ENCODE measurements at places on chromosomes 13 and 19. TPM values are rescaled to one million over a fixed set of nuclear protein-coding genes. Genes with fewer than 3 reads are reported as not detected.

Gene ZNF724
- 1.5 TPM for polyA plus RNA-seq

Gene USE1
- 18.4 TPM for polyA plus RNA-seq

Gene GDF15
- 53.4 TPM for polyA plus RNA-seq

Gene NAPSA
- polyA plus RNA-seq: 1.5 TPM

Gene OR7C1
- polyA plus RNA-seq: not detected

Gene ANKRD24
- polyA plus RNA-seq: 0.36 TPM

Gene GRIN2D
- 6.8 TPM for polyA plus RNA-seq

Gene CD33
- polyA plus RNA-seq: not detected

Gene GNA15
- polyA plus RNA-seq: 0.04 TPM

Gene TMPRSS9
- 0.04 TPM for polyA plus RNA-seq

Gene SIAH3
- not detected for polyA plus RNA-seq

Gene SCEL
- 0.17 TPM for polyA plus RNA-seq

Gene ONECUT3
- 0.01 TPM for polyA plus RNA-seq

Gene C19orf73
- 1.7 TPM for polyA plus RNA-seq

DNA sequence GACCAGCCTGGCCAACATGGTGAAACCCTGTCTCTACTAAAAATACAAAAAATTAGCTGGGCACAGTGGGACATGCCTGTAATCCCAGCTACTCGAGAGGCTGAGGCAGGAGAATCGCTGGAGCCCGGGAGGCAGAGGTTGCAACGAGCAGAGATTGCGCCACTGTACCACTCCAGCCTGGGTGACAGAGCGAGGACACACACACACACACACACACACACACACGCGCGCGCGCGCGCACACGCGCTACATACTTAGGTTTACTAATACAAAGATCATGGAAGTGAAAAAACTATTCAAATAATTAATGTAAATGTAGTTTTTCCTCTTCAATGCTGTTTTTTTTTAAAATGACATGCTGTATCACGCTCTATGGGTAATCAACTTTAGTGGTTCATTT, 58.5 kb upstream of the ZDHHC20 start:
- no peak for DNase-seq

GRCh38 chr13:65744836-65745235, 1485.3 kb downstream of the PCDH9 start:
- DNase-seq: no peak

- DNase-seq: no peak
Observed at GRCh38 chr19:4979211-4979807, 10.4 kb downstream of the KDM4B start.

DNA sequence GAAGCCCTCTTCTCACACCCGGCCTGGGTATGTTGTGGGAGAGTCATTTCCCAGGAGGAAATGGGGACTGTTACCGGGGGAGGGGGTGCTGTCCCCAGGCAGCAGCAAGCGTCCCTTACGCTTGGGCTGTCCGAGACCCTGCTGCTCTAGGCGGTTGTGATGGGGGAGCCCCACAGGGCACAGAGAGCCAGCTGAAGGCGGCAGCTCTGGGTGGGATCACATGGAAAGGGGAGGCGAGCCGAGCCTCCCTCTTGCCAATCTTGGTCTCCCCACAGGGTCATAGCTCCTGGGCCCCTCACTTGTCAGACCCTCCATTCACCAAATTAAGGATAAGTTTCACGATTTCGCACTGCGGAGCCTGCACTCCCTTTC, 22.0 kb downstream of the EPN1 start:
- DNase-seq: no peak

GRCh38 chr19:16849168-16849567, 20.0 kb downstream of the SIN3B start:
- DNase-seq: peak; percentile 58

- no peak for DNase-seq
Observed at GRCh38 chr13:30745906-30746686, 10.8 kb downstream of the ALOX5AP start.

DNA sequence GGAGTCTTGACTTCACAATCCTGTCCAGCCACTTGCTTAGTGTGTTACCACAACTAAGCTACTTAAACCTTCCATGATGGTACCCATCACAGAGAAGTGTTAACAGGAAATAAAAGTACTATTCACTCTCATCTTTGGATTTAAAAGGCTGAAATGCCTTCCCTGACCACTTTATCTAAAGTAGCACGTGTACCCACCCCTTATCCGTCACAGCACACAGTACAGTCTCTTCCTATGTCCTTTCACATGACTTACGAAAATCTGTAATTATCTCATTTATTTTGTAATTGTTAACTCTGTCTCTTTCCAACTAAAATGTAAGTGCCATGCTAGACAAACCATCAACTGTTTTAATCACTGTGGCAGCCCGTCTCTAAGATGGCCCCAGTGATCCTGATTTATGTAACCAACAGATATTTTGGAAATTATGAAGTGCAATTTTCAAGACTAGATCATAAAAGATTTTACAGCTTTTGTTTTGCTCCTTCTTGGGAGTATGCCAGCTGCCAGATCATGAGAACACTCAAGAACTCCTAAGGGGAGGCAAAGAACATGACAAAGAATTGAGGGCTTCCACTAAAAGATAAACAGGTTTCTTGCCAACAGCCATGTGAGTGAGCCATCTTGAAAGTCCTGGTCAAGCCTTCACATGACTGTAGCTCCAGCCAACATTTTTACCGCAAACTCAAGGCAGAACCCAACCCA, 44.9 kb downstream of the DIAPH3 start:
- no peak for DNase-seq

- DNase-seq: no peak
Observed at GRCh38 chr19:56838024-56838908, 2.3 kb downstream of the PEG3 start.

GRCh38 chr19:54418930-54419800, 3.9 kb downstream of the TTYH1 start:
- no peak for DNase-seq

DNA sequence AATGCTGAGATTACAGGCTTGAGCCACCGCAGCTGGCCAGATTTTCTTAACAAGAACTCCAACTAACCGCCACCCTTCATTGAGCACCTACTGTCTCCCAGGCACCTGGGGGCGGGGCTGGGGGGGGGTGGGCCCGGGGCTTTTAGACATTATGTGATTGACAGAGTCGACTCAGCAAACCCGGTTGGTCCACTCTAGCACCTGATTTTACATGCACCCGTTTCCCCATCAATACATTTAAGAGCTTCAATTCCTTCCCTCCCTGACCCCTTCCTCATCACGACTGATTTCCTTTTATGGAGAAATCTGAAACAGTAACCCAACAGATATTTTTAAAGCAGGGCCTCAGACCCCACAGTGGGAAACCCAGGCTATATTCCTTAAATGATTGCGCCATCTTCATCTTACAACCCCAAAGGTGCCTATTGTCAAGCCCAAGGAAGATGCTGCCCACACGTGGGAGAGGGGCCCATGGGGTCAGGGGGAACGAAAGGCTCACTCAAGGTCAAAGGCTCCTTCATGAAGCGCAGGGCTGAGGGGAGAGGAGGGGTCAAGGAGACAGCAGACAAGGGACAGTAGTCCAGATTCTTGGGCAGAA, 1.8 kb downstream of the INSR start:
- no peak for DNase-seq

DNA sequence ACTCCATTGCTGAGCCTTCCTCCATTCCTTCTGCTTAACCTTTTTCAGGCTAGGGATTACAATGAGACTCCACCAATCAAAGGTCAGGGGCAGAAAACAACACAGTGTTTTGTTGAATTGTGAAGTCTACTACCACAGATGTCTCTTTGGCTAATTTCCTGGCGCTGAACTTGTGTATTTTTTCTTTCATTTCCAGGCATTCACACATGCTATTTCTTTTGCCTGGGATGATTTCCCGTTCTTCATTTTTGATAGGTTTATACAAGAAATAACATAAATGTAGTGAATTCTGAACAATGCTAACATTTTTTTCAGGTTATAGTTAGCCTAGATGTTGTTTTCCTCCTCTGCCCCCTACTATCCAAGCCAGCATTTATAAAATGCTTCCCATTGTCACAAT, 64.3 kb downstream of the OLFM4 start:
- no peak for DNase-seq

GRCh38 chr13:30715372-30715756, 20.0 kb upstream of the ALOX5AP start:
- DNase-seq: no peak

GRCh38 chr19:43624933-43625332, 5.5 kb upstream of the ZNF428 start:
- DNase-seq: no peak

DNA sequence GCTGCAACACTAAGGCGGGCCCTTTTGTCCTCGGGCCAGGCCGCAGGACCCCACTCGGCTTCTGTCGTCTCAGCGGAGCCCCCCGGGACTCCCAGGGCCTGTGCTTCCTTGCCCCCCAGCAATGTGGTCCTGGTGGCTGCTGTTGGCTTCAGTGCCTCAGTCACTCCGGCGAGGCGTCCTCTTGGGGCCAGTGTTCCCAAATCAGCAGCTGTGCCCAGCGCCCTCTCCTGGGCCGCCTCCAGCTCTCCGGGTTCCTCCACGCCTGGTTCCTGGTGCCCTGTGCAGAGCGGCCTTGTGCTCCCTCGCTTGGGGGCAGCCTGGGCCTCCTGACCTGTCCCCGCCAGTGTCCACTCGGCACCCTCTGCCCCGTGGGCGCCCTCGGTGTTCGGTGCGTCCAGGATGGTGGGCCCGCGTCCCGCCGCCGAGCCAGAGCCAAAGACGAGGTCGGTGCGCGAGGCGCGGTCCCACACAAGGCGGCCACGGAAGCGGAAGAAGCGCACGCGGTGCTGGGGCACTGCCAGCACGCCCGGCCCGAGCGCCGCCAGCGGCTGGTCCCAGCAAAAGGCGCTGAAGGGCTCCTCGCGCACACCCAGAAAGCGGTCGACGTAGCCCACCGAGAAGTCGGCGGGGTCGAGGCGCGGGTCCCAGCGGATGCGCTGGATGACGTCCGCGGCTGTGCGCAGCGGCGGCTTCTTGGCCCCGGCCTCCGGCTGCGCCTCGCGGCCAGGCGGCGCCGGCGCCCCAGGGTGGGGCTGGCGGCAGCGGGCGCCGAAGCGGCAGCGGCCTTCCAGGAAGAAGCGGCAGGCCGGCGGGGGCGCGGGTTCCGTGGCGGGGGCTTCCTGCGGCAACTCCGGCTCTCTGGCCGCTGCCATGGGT, 685 bp downstream of the LENG9 start:
- peak; percentile 84 for DNase-seq

DNA sequence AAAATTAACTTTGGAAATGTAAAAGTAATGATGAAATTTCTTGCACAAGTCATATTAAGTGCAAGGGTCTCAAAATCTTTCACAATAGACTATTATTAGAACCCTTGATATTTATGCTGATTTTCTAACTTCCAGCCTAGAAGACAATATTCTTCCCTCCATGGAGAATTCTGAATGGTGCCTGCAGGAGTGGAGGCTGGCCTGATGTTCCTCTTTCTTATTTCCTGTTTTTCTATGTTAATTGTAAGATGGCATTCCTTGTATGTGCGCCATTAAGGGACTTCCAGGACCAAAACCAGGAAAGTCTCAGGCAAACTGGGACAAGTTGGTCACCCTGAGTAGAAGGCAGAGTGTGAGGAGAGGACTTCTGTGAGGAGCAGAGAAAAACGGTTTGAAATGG, 294.9 kb downstream of the DLEU7 start:
- no peak for DNase-seq

- no peak for DNase-seq
Observed at GRCh38 chr13:95779522-95779921, 102.6 kb downstream of the DNAJC3 start.

DNA sequence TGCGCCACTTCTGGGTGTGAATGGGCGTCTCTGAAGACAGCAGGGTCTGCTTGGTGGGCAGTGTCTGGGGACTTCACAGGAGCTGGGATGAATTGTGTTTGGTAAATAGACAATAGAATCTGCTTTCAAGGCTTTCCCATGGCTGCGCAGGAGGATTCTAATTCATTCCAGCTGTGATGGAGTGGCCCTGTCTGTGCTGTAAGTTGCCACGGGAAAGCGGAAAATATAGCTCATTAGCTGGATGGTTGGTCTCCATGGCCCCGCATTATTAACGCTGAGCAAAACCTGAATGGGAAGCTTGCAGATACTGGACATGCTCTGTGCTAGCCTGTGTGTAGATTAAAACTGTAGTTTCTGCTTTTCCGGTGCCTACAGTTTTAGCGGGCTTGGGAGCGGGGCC, 15.6 kb upstream of the C1QTNF9 start:
- no peak for DNase-seq

DNA sequence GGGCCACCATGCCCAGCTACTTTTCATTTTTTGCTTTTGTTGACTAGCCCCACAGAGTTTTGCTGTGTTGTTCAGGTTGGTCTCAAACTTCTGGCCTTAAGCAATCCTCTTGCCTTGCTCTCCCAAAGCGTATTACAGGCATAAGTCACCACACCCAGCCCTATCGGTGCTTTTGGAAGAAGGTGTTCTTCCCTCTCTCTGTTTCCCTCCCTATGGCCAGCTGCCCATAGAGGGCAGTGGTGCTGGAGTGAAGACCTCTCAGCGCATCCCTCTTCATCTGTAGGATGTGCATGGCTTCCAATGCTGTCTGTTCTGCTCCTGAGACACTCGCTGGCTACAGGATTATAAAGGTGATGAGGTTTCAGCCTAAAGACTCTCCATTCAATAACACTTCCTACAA, 1.3 kb upstream of the CD22 start:
- DNase-seq: peak; percentile 55

DNA sequence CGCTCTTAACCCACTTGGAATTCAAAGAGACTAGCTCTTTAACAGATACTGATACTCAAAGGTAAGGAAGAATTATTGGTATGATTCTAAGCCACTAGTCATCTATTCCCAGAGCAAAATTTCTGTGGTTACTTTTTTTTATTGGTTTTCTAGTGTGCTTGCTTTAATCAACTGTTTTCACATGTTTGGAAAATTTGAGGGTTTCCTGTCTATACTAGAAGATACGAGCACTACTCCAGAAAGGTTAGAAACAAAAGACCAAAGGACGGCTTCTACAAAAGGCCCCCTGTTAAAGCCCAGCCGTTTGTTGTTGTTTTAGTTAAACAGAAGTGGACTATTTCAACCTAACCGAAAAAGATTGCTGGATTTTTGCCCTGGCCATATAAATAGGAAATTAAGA, 18.5 kb upstream of the LPAR6 start:
- DNase-seq: no peak

GRCh38 chr19:48866692-48867091, 1.7 kb downstream of the PLEKHA4 start:
- no peak for DNase-seq

Data from A549 (cell line).